Neural crest cell (in vitro differentiated cells): ENCODE measurements at places on chromosomes 11 and 22. TPM values are rescaled to one million over a fixed set of nuclear protein-coding genes. Genes with fewer than 3 reads are reported as not detected.
A peak's percentile ranks its signal among the peaks of the same experiment; 100 is the strongest.

GRCh38 chr11:58963551-58964104, 24.3 kb downstream of the GLYATL1 start:
- no peak overlapping the region for H3K27ac ChIP-seq
- H3K4me3 ChIP-seq, result peak overlapping the region; percentile 46
- no peak for DNase-seq
- no peaks in the 10 kb centered on the region for H3K36me3 ChIP-seq

Gene ROBO4
- 0.05 and 0.07 TPM in 2 replicates for total RNA-seq

Gene OR5P2
- total RNA-seq, result not detected in 2 replicates

Gene NELL1
- 0.51 and 1.2 TPM in 2 replicates for total RNA-seq

- no peak overlapping the region for H3K4me3 ChIP-seq
- H3K36me3 ChIP-seq, result no peaks in the 10 kb centered on the region
- DNase-seq, result no peak
- peaks cover 18% of the 10 kb centered on the region for H3K4me1 ChIP-seq
- peaks cover 37% of the 10 kb centered on the region for H3K27me3 ChIP-seq
- no peak overlapping the region for H3K27ac ChIP-seq
Measured at GRCh38 chr11:67418476-67419281, 3.2 kb downstream of the CARNS1 start.
